ENCODE measurements at places on chromosomes 1 and 21.
A peak's percentile ranks its signal among the peaks of the same experiment; 100 is the strongest.

GRCh38 chr1:34697818-34698217, 57.0 kb upstream of the GJB5 start:
- DNase-seq, result no peak

- peak; percentile 76 for DNase-seq
Observed at GRCh38 chr1:169108863-169109560, 2.5 kb downstream of the ATP1B1 start.

DNA sequence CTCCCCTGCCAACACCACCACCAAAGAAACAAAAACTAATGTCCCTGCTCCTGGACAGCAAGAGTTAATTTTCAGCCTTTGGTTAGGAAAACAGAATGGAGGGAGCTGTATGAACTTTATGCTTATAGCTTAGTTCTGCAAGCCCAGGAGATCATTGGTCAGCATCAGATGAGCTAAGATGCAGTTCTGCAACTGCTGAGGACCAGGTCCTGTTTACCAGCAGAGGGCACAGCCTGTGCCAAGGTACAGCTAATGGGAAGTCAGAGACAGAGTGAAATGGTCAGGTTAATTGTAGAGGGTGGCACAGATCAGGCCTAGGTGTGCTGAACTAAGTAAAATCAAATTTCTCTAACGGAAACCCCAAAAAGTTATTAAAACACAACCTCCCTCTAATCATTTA, 161.3 kb downstream of the ROR1 start:
- peak; percentile 13 for DNase-seq

GRCh38 chr1:6260433-6260934, 414 bp downstream of the GPR153 start:
- peak; percentile 45 for DNase-seq

DNA sequence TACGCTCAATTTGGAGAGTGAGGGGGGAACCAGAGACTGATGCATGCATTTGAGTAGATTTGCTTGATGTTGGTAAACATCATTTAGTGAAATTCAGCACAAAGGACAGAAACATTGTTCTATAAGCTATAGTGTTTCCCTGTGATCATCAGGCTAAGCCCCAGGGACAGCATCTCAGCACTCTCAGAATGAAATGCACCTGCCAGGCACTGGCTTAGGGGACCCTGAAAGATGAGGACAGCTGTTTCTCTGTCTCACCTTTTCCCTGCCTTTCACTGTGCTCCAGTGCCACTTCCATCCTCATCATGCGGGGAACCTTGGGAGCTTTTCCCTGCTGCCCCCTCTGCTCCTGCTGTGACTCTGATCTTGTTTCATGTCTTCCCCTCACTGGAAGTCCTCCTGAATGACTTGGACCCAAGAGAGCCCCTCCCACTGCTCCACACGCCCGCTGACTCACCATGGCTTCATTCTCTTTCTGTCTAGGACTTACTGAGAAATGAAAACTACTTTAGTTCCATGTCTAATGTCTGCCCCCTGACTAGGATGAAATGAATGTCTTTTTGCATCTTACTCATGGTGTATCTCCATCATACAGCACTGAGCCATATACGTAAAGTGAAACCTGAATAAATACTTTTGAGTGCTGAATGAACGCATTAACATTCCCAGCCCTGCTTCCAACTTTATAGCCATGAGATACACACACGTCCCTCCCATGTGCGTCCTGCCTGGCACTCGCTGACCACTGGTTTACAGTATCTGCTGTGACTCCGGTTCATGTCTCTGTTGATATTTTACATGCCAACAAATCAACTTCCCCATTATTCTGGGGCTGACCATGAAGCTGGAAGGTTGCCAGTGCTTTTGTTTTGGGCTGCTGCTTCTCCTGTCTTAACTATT, 182.0 kb downstream of the PCP4 start:
- peak; percentile 17 for DNase-seq

- DNase-seq, result no peak
Observed at GRCh38 chr1:42017259-42017658, 98.5 kb upstream of the HIVEP3 start.

GRCh38 chr1:67632356-67632755, 52.6 kb upstream of the GADD45A start:
- no peak for DNase-seq

DNA sequence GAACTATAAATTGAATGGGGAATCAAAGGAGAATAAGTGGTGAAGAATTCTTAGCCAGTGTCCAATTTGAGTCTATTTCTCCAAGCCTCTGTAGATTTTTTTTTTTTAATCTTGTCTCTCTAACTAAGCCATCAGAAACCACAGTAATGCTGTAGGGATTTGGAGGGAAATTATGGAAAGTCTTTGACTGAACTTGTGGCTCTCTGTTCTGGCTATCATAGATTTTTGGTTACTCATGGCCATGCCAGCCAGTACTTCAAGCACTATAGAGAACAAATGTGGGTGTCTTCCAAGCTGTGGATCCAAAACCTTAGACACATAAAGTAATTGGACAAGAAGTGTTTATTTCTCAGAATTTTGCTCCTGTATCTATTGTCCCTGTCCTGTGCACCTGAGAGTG, 147.9 kb downstream of the LRRC40 start:
- no peak for DNase-seq

DNA sequence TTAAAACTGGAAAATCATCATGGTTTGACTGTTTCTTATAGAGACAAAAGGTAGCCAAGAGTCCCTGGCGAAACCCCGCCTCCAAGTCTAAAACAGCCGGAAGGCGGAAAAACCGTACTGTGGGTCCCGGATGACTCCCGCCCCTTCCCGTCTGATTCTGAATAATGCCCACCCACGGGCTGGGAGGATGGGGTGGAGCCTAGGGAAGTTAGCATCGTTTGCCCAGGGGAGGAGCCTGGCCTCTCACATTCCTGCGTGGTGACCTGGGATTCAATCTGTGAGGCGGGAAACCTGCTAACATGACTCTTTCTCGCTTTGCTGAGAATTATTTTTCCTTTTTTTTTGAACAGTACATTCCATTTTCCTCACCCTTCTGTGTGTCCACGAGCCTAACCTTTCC, 124.9 kb downstream of the KCNK1 start:
- DNase-seq, result no peak

- DNase-seq, result peak; percentile 44
Observed at GRCh38 chr1:230568008-230568407, 74.3 kb upstream of the COG2 start.

GRCh38 chr21:36478207-36478701, 1.7 kb downstream of the CLDN14 start:
- DNase-seq, result peak; percentile 92

Measured in ELR (cell line).